Mesendoderm (in vitro differentiated cells): ENCODE measurements at places on chromosomes 11 and 22.

DNA sequence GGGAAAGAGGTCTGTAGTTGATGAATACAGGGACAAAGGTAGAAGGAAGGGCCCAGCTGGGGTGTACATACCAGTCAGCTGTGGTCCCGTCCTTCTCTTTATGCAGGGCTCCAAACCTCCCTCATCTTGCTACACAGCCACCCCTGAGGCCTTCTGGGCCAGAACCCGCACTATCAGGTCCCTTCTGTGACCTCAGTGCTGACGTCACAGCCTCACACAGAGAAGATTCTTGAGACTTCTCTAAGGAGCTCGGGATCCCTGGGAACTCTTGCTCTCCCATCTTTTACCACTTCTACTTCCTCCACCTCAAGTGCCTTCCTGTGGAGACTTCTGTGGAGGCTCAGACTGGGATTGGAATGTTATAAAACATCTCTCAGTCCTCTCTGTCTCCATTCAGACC lies at the start of gene UBQLN3:
UBQLN3 (minus strand) TSS at position 155 of the 400 bp plus-strand sequence. CDS start 399 bp downstream, outside the sequence.
- H3K36me3 ChIP-seq: no peaks in the 10 kb centered on the region
- no peak within 1 kb of the TSS for H3K27ac ChIP-seq
- H3K27me3 ChIP-seq: no peaks in the 10 kb centered on the region
- no peaks in the 10 kb centered on the region for H3K4me1 ChIP-seq
- H3K4me3 ChIP-seq: no peak within 1 kb of the TSS

DNA sequence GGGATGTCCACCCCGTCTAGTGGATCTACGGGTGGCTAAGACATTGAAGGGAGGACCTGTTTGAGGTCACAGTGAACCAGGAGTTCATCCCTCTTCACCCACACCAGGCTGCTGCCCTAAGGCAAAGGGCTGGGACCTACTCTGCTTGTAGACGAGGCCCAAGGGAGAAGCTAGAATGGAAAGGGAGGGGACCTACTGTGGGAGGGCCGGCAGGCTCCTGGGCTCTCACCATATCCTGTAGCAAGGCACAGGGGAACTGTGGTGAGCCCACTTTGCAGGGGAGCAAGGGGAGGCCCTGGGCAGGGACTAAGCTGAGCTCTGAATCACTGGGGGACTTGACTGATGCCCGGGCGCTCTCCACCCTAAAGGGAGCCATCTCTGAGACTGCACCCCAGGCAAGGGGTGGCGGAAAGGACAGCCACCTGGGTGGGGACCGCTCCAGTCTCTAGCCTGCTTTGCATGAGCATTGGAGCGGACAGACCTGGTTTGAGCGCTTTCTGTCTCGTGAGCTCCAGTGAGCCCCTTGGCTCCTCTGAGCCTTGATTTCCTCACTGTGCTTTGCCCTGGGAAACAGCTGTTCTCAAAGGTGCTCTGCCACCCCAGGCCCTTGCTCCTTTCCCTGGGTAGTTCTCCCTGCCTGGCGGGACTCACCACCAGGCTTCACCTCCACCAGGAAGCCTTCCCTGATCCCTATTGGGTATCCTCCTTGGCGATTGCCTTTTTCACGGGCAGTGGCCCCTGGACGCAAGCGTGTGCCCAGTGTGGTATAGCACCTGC lies 24.2 kb downstream of the PARVG start:
- no peaks in the 10 kb centered on the region for H3K36me3 ChIP-seq
- no peaks in the 10 kb centered on the region for H3K4me1 ChIP-seq
- H3K27me3 ChIP-seq: no peaks in the 10 kb centered on the region
- H3K4me3 ChIP-seq: no peak overlapping the region
- no peak for DNase-seq

DNA sequence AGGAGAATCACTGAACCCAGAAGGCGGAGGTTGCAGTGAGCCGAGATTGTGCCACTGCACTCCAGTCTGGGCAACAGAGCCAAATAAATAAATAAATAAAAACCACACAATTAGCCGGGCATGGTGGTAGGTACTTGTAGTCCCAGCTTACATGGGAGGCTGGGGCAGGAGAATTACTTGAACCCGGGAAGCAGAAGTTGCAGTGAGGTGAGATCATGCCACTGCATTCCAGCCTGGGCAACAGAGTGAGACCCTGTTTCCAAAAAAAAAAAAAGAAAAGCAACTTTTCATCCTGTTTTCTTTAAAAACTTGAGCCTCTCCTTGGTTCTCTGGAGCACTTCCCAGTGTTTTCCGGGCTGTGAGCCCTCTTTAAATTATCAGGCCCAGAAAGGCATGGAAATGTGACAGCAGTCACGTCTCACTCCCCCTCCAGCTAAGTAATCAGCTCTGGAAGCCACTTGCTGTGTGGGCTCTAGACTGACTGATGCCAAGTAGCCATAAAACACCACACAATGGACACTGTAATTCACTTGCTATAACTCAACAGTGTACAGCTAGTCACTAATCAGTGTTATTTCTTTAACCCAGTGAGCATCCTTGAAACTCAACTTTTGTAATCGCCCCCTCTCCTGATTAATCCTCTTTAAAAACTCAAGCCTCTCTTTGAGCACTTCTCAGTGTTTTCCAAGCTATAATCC lies 13.0 kb upstream of the MCHR1 start:
- H3K27me3 ChIP-seq: no peaks in the 10 kb centered on the region
- H3K4me3 ChIP-seq: no peak overlapping the region
- no peak overlapping the region for H3K27ac ChIP-seq
- no peaks in the 10 kb centered on the region for H3K4me1 ChIP-seq
- no peak for DNase-seq

GRCh38 chr11:132942611-132943356 lies 589.5 kb downstream of the OPCML start:
- no peaks in the 10 kb centered on the region for H3K36me3 ChIP-seq
- H3K4me3 ChIP-seq: peak overlapping the region; percentile 61
- peak; percentile 56 for DNase-seq

DNA sequence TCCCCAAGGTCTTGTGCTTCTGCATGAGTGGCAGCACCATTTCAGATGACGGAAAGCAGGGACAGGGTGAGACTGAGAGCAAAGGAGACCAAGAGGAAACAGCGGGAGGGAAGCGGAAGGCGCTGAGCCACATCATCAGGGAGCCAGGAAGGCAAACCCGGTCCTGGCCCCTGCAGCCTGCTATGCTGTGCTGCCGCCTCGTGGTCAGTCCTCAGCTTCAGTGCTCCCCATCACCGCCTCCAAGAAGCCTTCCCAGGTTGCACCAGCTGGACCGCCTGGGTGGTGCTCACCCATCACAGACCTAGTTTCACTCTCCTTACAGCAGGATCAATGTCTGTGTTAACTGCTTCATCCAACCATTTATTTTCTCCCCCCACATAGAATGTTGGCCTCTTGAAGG lies 73.0 kb upstream of the PHF21B start:
- no peaks in the 10 kb centered on the region for H3K27me3 ChIP-seq
- peak; percentile 50 for DNase-seq
- H3K36me3 ChIP-seq: no peaks in the 10 kb centered on the region
- no peaks in the 10 kb centered on the region for H3K4me1 ChIP-seq

- H3K36me3 ChIP-seq: no peaks in the 10 kb centered on the region
- H3K4me1 ChIP-seq: no peaks in the 10 kb centered on the region
- no peak overlapping the region for H3K4me3 ChIP-seq
These were observed 109.1 kb downstream of the TRPC6 start for GRCh38 chr11:101474666-101475065.

DNA sequence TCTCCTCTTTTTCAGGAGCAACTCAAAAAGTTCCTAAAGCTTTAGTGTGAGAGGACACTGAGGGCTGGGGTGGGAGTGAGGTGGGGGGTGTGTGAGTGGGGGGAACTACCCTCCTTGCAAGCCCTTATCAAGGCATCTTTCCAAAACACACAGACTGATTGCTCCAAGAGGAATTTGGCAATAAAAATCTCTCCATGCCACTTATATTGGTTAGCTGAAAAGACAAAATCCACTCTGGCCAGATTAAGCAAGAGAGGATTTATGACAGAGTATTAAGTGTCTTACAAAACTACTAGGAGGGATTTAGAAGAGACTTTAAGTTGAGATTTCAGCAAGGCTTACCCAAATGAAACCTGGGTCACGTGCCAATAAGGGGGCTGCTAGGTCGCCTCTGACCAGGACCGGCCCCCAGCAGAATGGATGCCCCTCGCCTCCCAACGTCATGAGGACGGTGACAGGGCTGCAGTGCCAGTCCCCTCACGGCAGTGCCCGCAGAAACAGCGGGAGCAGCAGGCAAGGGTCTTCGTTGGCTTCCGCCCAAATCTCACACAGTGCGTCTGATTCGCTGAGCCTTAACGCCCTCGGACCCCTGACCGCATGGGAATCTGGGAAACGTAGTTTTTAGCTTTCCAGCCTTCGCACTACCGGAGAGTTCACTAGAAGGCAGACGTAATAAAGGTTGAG lies 22.1 kb upstream of the CTR9 start:
- peak; percentile 75 for DNase-seq
- H3K36me3 ChIP-seq: no peaks in the 10 kb centered on the region
- no peak overlapping the region for H3K27ac ChIP-seq
- peak overlapping the region; percentile 58 for H3K4me3 ChIP-seq
- no peaks in the 10 kb centered on the region for H3K27me3 ChIP-seq

- no peaks in the 10 kb centered on the region for H3K27me3 ChIP-seq
- H3K36me3 ChIP-seq: no peaks in the 10 kb centered on the region
- no peak overlapping the region for H3K4me3 ChIP-seq
- no peaks in the 10 kb centered on the region for H3K4me1 ChIP-seq
These were observed 302.6 kb downstream of the KIRREL3 start for GRCh38 chr11:126697936-126698335.

- H3K27ac ChIP-seq: no peak overlapping the region
- H3K27me3 ChIP-seq: peaks cover 2% of the 10 kb centered on the region
- peaks cover 9% of the 10 kb centered on the region for H3K4me1 ChIP-seq
- DNase-seq: peak; percentile 15
These were observed 291.8 kb downstream of the MIAT start for GRCh38 chr22:26949193-26949592.

DNA sequence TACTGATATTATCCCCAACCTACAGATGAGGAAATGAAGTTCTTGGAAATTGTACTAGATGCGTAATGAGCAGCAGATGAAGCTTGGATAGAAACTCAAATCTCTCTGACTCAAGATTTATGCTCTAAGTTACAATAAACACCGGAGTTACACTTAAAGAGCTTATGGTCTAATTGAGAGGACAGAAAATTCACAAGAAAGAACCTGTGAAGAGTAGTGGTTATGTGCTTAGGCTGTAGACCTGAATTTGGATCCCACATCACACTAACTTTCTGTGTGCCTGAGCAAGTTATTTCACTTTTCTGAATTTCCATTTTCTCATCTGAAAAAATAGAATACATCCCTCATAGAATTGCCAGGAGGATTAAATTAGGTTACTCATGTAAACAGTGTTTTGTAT lies 58.5 kb downstream of the FLI1 start:
- no peaks in the 10 kb centered on the region for H3K4me1 ChIP-seq
- no peak for DNase-seq
- no peak overlapping the region for H3K27ac ChIP-seq
- no peak overlapping the region for H3K4me3 ChIP-seq
- no peaks in the 10 kb centered on the region for H3K36me3 ChIP-seq
- no peaks in the 10 kb centered on the region for H3K27me3 ChIP-seq

GRCh38 chr11:130603335-130603906 lies 155.0 kb downstream of the ADAMTS15 start:
- no peaks in the 10 kb centered on the region for H3K27me3 ChIP-seq
- H3K36me3 ChIP-seq: no peaks in the 10 kb centered on the region
- no peak for DNase-seq

GRCh38 chr11:60513496-60514460 lies 1.4 kb upstream of the MS4A13 start:
- no peak for DNase-seq
- H3K36me3 ChIP-seq: no peaks in the 10 kb centered on the region
- H3K27ac ChIP-seq: no peak overlapping the region
- H3K4me3 ChIP-seq: no peak overlapping the region
- no peaks in the 10 kb centered on the region for H3K27me3 ChIP-seq

GRCh38 chr11:91972665-91973266 lies 251.9 kb upstream of the FAT3 start:
- no peaks in the 10 kb centered on the region for H3K4me1 ChIP-seq
- DNase-seq: no peak
- H3K36me3 ChIP-seq: no peaks in the 10 kb centered on the region
- H3K27ac ChIP-seq: no peak overlapping the region
- H3K27me3 ChIP-seq: no peaks in the 10 kb centered on the region
- H3K4me3 ChIP-seq: no peak overlapping the region

DNA sequence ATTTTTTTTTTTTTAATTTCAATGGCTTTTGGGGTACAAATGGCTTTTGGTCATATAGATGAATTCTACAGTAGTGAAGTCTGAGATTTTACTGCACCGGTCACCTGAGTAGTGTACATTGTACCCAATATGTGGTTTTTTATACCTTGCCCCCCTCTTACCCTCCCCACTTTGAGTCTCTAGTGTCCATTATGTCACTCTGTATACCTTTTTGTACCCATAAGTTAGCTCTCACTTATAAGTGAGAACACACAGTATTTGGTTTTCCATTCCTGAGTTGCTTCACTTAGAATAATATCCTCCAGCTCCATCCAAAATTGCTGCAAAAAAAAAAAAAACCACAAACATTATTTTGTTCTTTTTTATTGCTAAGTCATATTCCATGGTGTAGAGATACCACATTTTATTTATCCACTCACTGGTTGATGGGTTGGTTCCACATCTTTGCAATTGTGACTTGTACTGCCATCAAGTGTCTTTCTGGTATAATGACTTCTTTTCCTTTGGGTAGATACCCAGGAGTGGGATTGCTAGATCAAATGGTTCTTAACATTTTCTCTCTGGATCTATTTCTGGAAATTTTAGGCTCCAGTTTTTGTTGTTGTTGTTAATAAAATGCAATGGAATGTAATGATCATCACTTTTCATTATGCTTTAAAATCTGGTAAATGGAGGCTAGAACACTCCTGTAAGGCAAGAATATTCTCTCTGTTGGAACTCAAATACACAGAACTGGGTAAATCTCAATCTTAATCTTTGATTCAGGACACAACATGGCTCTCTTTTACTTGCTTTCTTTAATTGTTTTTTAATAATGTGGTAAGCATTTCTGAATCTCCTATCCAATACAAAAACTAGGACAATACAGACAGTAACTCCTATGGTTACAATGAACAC lies 10.3 kb downstream of the NEAT1 start:
- no peak overlapping the region for H3K27ac ChIP-seq
- H3K4me3 ChIP-seq: no peak overlapping the region
- no peaks in the 10 kb centered on the region for H3K36me3 ChIP-seq

- DNase-seq: no peak
- no peak overlapping the region for H3K4me3 ChIP-seq
- no peaks in the 10 kb centered on the region for H3K36me3 ChIP-seq
- H3K27me3 ChIP-seq: no peaks in the 10 kb centered on the region
These were observed 95.3 kb downstream of the MED15 start for GRCh38 chr22:20602609-20603164.

- H3K27ac ChIP-seq: no peak overlapping the region
- no peaks in the 10 kb centered on the region for H3K4me1 ChIP-seq
- H3K36me3 ChIP-seq: no peaks in the 10 kb centered on the region
- no peak overlapping the region for H3K4me3 ChIP-seq
- no peaks in the 10 kb centered on the region for H3K27me3 ChIP-seq
These were observed 9.7 kb downstream of the MTNR1B start for GRCh38 chr11:92979176-92979575.
